ENCODE measurements at places on chromosomes 4 and X.

DNA sequence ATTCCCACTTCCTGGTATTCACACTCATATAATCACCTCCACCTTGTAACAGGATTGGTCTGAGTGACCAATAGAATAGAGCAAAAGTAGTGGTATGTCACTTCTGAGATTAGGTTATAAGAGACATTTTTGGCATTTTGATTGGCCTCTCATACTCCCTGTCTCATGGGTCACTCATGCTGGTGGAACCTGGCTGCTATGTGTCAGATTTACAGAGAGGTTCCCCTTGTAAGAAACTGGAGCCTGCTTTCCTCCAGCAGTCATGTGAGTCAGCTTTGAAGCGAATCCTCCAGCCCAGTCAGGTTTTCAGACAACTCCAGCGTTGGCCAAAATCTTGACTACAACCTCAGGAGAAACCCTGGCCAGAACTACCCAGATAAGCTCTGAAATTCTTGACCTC, 2.6 kb upstream of the OTUD4 start:
- DNase-seq = no peak

- DNase-seq = no peak
Measured at GRCh38 chr4:144411700-144412099, 234.3 kb upstream of the HHIP start.

DNA sequence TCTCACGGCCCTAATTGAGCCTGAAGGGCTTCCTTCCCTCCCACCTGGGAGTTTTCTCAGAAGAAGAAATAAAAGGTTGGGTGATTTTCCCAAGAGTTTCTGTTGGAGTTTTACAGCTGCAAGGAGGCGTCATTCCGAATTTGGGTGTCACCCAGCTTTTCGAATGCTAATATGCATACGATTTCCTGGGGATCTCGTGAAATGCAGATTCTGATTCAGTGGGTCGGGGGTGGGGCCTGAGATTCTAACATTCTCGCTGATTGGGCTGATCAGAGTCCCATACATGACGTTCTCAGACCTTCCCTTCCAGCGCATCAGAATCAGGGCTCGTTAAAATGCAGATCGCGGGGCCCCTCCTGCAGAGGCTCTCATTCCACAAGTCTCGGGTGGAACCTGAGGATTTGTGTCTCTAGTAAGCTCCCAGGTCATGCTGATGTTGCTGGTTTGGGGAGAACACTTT, 125.8 kb upstream of the STX18 start:
- peak; percentile 89 for DNase-seq

- DNase-seq = no peak
Measured at GRCh38 chrX:42933187-42933586, 155.2 kb upstream of the PPP1R2C start.

DNA sequence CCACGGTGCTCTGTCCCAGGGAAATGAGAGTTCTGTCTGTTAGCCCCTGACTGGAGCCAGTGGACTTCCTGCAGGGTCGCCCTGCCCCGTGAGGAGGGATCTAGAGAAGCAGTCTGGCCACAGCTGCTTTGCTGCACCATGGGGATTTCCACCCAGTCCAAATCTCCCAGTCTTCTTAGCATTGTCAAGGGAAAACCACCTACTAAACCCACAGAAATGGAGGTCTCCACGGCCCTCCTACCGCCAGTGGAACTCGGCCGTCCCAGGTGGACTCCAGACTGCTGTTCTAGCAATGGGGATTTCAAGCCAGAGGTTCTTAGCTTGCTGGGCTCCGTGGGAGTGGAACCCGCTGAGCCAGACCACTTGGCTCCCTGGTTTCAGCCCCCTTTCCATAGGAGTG, 133.3 kb upstream of the PCDH7 start:
- DNase-seq = no peak

GRCh38 chr4:99863-100262, 24.4 kb upstream of the ZNF718 start:
- DNase-seq = peak; percentile 46

GRCh38 chr4:86974551-86974994, 39.8 kb downstream of the AFF1 start:
- no peak for DNase-seq

DNA sequence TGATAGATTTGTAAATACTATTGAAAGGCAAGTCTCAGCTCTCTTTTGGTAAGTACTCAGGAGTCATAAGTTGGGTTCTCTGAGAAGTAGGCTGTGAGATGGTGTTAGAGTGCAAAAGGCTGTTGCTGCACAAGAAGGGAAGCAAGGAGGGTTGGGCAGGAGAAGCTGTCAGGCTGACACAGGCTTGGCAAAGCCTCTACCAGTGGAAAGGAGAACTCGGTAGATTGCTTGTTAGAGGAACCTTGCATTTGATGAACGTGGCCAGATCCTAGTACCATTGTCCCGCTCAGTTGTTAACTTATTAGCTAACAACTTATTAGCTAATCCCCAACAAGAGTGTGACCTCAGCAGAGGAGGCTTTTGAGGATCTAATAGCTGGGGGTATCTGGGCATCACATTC, 449.3 kb upstream of the BOD1L1 start:
- DNase-seq = no peak

DNA sequence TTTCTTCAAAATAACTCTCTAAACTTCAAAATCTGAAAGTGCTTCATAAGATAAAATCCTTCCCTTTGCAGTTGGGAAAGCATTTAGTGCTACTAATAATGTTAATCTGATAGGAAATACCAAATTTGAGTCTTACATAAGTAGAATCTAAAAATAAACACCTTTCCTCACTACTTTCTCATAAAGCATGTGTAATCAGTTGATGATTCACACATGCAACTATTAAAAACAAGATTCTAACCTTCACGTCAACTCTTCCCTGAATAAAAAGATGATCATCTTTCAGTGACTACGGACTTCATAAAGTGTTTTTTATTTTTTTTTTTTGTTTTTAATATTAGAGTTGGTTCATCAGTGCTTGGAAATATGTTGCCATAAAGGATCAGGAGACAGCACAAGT, 172.6 kb downstream of the ACTRT1 start:
- no peak for DNase-seq
